NCI-H1048 (cell line): ENCODE measurements at places on chromosomes 7 and 10.
A peak's percentile ranks its signal among the peaks of the same experiment; 100 is the strongest.

GRCh38 chr7:18450019-18450418 is 45.5 kb upstream of the HDAC9 start:
- DNase-seq: no peak

GRCh38 chr7:79298145-79298760 is 155.2 kb downstream of the MAGI2 start:
- no peak for DNase-seq

DNA sequence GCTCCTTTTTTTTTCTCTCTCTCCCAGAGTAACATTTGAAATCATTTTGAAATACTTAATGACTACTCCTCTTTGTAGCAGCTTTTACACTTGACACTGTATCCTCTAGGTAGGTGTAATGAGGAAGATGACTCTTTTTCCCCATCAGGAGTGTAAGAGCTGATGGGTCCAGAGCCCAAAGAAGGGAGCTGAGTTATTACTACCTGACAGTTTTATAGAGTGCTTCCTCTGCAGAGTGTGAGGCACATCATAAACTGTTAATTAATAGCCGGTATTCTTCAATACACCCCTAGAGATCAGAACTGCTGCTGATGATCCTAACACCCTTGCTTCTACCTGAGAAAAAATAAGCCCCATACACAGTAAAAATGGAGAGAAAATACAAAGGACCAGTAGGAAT is 279.8 kb upstream of the SEMA3A start:
- DNase-seq: no peak

DNA sequence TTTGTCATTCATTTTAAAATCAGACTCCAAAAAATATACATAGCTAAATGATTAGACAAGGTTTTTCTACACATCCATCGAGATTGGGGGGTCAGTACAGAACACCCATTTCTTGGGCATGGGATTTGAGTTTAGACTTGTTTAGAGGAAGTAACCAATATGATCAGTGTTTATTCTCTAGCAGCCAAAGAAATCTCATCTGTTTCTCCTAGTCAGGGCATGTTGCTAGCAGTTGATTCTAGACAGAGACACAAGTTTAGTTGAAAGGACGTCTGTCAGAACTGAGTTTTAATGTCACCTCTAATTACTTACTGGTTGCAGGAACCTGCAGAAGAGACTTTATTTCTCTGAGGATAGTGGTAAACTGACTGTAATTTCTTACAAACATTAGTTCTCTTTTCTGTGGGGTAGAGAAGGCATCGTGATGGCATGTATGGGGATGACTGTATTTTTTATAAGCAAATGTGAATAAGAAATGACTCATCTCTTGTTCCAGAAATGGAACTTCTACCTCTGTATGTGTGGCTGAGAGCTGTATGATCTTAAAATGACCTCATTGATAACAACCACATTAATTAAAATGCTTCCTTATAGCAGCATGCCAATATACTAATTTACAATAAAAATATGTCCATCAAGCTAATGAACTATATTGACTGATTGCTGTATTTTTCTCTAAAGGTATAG is 30.6 kb upstream of the RHOBTB1 start:
- DNase-seq: no peak

GRCh38 chr10:33031171-33031570 is 73.1 kb upstream of the ITGB1 start:
- DNase-seq: no peak

GRCh38 chr10:28628184-28628893 is 49.0 kb upstream of the BAMBI start:
- DNase-seq: peak; percentile 40

DNA sequence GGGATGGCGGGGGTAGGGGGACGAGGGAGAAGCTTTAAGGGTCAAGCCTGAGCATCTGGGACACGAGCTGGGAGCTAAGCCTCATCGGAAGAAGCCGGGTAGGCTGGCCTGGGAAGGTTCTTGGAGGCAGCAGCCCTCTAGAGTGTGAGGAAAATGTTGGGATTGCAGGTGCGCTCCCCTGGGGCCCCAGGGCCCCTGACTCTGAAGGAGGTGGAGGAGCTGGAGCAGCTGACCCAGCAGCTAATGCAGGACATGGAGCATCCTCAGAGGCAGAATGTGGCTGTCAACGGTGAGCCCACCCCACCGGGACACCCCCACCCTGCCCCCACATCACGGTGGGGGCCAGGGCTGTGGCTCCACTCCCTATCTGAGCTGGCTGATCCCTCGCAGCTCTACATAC is 6.9 kb downstream of the ZYX start:
- DNase-seq: no peak

DNA sequence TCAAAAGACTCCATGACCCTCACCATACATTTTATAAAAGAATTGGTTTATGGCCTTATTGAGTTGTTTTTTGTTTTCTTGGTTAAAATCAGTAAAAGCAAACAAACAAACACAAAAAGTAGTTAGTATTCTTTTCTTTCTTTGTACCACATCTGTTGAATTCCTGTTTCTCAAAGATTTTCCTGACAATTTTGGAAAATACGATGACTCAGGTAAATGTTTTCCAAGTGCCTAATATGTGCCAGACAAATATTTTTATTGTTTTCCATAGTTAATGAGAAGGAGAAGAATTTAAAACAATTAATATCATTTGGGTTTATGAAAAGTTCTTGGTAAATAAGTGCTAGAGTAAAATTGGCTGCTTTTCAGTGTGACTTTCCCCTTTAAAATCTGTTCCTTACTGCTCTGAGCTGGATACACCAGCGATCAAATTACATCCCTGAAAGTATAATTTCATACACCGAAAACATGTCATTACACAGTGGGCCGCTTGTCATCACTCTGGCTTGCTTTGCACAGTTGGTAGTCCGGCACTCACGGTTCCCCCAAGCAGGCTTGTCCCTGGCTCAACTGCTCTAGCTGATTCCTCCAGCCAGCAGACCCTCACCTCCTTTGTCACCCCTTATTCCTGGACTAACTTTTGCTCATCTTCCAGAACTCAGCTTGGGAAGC is 80.5 kb downstream of the TBXAS1 start:
- DNase-seq: no peak

- DNase-seq: no peak
Observed at GRCh38 chr7:125218076-125218475, 288.5 kb upstream of the POT1 start.

DNA sequence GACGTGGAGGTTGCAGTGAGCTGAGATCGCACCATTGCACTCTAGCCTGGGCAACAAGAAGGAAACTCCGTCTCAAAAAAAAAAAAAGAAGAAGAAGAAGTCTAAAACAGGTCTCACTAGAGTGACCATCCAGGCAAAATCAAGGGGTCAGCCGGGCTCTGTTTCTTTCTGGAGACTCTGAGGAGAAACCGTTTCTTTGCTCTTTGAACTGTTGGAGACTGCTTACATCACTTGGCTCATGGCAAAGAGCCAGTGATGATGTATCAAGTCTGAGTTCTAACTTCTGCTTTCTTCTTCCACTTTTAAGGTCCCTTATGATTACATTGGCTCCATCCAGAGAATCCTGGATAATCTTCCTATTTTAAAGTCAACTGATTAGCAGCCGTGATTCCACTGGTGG is 306.8 kb downstream of the WDR11 start:
- no peak for DNase-seq

DNA sequence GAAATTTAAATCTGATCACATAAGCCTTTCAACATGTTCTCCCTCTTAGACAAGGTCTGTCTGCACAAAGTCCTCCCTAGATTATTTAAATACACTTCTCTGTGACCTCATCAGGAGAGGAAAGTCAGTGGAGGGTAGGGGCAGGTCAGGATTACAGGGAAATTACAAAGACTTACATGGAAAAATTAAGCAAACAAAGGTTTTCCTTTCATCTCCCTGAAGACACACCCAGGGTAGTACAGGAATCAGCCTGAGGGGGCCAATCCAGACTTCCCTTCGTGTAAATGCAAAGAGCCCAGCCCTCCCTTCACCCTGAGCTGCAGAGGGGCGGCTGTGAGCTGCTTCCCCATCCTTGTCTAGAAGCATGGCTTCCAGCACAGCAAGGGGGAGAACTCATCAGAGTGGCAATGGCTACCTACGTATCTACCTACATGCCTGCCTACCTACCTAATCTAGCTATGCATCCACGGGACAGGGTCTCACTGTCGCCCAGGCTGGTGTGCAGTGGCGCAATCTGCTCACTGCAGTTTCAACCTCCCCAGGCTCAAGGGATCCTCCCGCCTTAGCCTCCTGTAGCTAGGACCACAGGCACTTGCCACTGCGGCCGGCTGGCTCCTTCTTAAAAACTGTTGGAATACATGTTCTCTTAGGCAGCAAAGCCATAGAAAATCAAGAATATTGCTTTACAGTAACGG is 33.2 kb downstream of the PITRM1 start:
- no peak for DNase-seq

DNA sequence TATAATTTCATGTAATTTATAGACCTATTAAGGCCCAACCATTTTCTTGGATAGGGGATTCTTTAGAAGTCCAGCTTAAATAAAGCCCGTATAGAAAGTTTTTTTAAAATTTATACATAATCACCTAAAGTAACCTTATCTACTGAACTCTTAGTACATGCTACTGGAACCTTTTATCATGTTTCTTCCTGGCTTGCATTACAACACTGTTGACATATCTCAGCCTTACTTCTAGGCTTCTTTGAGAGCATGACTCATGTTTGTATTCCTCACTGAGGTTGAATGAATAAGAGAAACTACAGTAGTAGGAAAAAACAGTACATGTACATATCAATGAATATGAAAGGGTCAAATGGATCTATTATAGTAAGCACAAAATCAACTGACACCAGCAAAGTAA is 8.2 kb upstream of the MAGI2 start:
- DNase-seq: no peak

GRCh38 chr7:80467069-80467468 is 44.8 kb downstream of the GNAT3 start:
- no peak for DNase-seq

- peak; percentile 52 for DNase-seq
Observed at GRCh38 chr10:110629680-110630191, 14.4 kb upstream of the RBM20 start.

GRCh38 chr10:118062798-118063238 is 16.1 kb upstream of the RAB11FIP2 start:
- no peak for DNase-seq

- DNase-seq: no peak
Observed at GRCh38 chr7:131203291-131203976, 124.2 kb upstream of the MKLN1 start.

GRCh38 chr10:78405736-78406135 is 372.1 kb downstream of the RPS24 start:
- DNase-seq: no peak

GRCh38 chr7:81956520-81956919 is 186.7 kb upstream of the HGF start:
- DNase-seq: no peak

DNA sequence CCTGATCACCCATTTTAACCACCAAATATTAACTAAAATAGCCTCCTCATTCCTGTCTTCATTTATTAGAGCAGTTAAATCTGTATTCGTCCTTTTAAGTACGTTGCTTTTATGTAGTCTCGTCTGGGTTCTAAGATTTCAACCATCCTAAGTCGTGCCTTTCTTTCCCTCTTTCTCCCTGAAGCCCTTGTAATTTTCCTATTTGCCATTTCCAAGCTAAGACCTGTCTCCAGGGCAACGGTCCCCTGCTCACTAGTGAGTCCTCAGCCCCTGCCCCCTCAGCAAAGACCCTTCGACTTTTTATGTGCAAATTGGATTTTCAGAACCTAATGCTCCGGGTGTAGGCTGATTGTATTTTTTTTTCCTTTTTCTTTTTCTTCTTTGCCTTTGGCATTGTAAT is 16.1 kb upstream of the MEST start:
- no peak for DNase-seq

DNA sequence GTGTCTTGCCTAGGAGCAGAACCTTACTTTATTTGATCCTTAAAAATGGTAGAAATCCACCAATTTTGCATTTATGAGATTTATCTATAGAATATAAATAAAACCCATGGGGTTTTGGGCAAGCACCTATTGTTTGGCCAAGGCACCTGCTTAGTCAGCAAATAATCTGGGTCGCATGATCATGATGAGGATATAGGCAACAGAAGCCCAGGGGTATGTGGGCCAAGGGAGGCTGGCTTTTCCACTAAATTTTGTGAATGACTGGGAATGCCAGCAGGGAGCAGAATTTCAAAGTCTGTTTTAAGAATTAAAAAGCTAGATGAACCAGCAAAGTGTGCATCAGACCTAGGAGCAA is 17.3 kb downstream of the SCRN1 start:
- no peak for DNase-seq

DNA sequence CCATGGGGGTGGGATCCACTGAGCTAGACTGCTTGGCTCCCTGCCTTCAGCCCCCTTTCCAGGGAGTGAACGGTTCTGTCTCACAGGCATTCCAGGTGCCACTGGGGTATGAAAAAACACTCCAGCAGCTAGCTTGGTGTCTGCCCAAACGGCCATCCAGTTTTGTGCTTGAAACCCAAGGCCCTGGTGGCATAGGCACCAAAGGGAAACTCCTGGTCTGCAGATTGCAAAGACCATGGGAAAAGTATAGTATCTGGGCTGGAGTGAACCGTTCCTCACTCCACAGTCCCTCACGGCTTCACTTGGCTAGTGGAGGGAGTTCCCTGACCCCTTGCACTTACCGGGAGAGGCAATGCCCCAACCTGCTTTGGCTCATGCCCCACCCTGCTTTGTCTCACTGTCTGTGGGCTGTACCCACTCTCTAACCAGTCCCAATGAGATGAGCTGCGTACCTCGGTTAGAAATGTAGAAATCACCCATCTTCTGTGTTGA is 62.7 kb downstream of the PPP1R9A start:
- DNase-seq: no peak

- no peak for DNase-seq
Observed at GRCh38 chr7:24042028-24042427, 242.0 kb upstream of the NPY start.

DNA sequence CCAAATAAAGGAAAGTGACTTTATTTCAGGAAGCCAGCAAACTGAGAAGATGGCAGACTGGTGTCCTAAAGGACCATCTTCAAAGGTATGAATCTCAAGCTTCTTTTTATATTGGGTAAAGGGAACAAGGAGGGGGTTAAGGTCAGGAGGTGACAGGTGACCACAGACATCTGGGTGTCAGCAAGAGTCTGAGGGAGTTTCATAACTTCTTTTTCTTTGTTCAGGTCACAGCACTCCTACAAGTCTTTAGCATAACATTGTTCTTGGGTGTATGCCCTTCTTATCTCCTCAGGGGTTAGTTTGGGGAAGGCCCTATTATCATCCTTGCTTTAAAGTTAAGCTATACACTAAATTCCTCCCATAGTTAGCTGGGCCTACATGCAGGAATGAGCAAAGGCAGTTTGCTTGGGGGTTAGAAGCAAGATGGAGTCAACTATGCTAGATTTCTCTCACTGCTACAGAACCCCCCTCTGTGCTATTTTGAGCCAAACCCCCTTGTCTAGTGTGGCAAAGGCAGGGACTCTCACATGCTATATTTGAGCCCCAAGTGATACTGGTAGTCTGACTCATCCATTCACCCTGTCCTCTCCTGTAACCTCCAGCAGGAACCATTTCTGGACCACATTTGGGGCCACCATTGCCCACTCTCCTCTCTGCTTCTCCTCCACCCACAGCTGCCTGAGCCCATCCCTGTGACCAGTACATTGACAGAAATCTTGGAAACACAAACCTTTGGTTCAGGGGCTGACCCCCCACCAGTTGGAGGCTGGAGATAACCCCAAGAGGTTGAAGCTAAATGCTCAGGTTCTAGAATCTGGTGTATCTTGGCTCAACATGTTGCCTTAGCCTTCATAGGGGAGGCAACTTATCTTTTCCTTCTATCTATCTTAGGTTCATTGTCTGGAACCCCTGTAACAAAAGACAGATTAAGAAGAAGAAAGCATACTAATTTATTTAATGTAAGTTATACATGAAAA is 55.5 kb upstream of the LRGUK start:
- DNase-seq: no peak
